ENCODE measurements at places on chromosomes 16 and 17.

DNA sequence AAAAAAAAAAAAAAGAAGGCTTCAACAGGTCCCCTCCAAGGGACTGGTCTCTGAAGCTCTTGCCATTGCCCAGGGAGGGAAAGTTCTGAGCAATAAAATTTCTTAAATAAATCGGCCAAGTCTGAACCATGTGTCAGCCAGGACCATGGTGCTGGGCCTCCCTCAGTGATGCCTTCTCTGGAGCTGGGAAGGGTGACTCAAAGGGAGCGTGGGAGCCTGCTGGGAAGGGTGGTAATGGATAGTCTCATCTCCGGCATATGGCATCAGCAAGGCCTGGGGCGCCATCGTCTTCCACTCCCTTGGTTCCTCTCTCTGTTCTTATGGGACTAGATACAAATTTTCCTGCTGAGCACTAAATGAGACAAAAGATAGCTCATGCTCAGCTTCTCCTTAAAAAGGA lies 2.3 kb downstream of the VKORC1 start:
- DNase-seq = no peak

DNA sequence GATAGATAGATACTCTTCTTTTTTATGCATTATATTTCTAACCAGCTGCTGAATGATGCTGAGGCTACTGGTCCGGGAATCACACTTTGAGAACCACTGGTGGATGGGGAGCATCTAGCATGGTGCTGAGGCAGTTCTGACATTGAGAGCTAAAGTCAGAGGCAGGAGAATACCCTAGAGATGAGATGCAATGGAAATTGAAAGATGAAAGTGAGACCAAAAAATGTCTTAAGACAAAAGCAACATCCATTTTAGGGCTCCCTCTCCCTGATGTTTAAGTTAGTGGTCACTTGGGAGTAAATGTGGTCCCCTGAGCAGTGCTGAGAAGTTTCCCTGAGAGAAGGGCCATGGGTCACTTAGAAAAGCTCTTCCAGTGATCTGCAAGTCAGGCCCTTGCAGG lies 6.8 kb downstream of the PCTP start:
- DNase-seq = no peak

GRCh38 chr17:12739500-12739899 lies 49.8 kb upstream of the ARHGAP44 start:
- no peak for DNase-seq

GRCh38 chr17:40283662-40284061 lies 4.0 kb upstream of the CDC6 start:
- no peak for DNase-seq

- no peak for DNase-seq
Observed at GRCh38 chr17:43734376-43734775, 24.2 kb downstream of the SOST start.

All from stimulated activated CD8-positive, alpha-beta memory T cell treated with anti-CD3 and anti-CD28 coated beads, Interleukin-12 subunit alpha, Interleukin-12 subunit beta, amount 100 ng/mL, for 4 hours (primary cell).